Activated CD4-positive, alpha-beta T cell treated with anti-CD3 and anti-CD28 coated beads, Interleukin-2, Interleukin-4, amounts not matched to agents 100 ng/mL and 50 ng/mL, durations not matched to agents 16 hours and 8 hours (primary cell): ENCODE measurements at places on chromosomes 2 and 18.

GRCh38 chr2:119461811-119462210 lies 30.2 kb downstream of the TMEM37 start:
- no peak for DNase-seq

DNA sequence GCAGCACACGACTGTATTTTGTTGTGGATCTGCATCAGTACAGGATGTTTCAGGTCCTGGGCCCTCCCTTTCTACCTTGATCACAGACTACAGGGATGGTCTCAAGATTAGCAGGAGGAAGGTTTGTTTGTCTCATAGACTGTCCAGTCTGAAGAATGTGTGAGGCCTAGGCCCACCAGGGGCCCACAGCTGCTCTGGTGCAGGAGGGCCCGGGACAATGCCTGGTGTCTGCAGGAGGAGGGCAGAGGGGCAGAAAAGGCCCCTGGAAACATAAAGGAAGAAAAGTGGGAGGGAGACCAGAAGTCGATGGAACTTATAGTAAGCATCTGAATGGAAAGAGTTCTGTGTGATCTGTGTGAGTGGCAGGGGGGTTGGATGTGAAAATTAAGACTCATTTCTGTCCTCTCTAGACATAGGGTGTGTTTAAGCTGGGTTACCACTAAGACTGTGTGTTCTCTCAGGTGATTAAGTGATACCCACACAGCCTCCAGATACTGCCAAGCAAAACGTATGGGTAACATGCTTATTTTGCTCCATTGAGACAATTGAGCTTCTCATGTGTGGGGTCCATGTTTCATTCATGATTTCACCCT lies 33.4 kb upstream of the LPIN2 start:
- peak; percentile 66 for DNase-seq

- no peak for DNase-seq
Observed at GRCh38 chr2:45115181-45115580, 105.9 kb upstream of the SIX2 start.

DNA sequence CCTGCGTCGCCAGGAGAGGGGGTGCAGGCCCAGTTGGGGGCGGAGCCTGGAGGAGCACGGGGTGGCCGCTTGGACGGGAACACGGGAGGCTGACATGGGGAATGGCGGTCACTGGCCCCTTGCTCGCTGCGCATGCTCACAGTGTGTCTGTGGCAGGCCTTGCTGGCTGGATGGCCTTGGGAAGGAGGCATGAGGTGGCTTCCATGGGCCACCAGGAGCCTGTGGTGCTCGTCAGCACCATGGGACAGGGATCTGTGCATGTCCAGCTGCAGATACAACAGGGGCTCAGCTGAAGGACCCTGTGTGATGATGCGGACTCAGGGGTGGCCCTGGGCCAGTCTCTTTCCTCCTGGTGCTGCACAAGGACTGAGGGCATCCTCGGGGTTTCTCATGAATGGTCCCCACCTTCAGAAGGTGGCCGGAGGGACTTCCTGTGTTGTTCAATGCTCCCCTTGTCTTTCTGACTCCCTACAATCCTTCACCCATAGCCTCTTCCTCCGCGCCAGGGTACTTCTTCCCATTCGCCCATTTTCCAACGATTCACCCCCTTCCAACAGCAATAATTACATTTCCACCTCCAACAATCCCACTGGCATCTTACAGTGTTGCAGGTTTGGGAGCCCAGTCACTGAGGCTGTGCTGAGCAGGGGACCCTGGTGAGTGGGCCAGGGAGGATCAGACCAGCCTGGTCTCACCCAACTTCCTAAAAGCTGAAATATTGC lies 3.4 kb upstream of the SP140L start:
- DNase-seq, result no peak

DNA sequence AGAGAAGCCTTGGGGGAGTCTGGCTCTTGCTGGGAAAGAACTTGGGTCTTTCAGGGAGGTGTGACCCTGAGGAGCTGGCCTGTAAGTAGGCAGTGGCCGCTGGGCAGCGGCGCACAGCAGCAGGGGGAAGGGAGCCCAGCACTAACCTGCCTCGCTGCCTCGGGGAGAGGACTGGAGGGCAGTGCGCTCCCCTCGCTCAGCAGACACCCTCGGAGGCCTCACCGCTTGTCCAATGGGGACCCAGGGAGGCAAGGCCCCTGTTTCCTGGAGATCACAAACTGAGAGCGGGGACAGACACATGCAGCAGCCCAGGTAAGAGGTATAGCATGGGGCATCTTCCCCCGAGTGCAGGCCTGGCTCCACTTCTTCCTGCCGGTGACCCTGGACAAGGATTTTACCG lies 3.3 kb downstream of the DNMT3A start:
- DNase-seq, result no peak

GRCh38 chr18:56096861-56097260 lies 508.9 kb upstream of the TCF4 start:
- no peak for DNase-seq

DNA sequence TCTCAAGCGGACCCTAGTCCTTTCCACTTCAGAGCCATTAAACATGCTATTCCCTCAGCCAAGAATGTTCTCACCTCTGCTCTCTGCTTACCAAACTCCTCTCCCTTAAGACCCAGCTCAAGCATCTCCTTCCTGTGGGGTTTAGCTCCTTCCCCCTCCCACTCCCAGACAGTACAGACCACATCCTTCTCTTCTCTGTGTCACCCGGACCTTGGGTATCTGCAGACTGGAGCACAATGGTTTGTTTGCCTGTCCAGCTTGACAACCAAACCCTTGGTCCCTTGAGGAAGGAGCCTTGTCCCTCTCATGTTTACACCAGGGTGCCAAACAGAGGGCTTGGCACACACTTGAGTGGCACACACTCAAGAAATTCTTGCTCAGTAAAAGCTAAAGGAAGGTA lies 4.1 kb upstream of the CD8A start:
- DNase-seq, result no peak

GRCh38 chr2:81734981-81735380 lies 1430.4 kb upstream of the LRRTM1 start:
- no peak for DNase-seq
